ENCODE measurements at places on chromosomes 12 and 14.
A peak's percentile ranks its signal among the peaks of the same experiment; 100 is the strongest.

DNA sequence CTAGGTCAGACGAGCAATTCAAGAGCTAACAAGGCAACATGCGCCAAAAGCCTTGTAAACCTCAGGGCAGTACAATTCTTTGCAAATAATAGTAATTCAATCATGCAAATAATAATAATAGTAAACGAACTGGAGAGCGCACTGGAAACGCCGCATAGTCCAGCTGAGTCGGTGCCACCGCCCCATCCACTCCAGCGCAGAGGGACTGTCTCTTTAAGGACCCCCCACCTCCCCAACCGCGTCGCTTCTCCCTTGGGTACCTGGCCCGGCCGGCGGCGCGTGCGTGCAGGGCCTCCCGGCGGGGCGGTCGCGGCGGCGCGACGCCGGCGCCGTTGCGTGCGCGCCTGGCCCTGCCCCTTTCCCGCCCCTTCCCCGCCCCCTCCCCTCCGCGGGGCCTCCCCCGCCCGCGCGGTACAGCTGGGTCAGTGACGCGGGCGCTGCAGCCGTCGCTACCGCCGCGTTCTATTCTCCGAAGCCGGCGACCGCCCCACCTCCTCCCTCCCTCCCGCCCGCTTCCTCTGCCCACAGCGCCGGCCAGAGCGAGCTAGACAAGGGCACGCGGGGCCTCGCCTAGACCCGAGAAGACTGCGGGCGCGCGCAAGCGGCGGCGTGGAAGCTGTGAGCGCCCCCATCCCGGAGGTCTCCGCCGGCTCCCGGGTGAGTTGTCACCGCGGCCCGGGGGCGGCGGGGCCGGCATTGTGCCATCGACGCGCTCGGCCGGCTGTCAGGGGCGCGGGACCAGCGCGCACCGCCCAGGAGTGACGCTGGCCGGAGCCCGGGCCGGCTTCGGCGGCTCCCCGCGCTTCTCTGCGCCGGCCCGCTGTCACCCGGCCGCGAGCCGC is at the start of gene SUSD6:
SUSD6 (plus strand) TSS at position 425 of the 842 bp plus-strand sequence. CDS start 46,997 bp downstream, outside the sequence.
- DNase-seq, result peak; percentile 96

DNA sequence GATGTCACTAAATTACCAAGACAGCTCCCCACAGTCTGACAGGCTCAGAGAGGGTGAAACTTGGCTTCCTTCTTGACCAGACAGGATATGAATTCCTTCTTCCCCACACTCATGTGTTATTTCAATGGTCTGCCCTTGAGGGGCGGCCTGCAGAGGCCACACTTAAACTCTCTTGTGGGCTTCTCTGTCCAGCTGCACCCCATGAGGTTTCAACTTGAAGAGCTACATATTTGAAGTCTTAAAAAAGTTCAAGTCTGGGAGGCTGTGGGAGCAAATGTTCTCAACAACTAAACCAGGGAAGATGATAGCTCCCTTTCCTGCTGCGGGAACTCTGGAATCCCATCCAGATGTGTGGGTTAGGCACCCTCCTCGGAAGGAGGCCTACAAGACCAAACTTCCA is 98.3 kb downstream of the TTC7B start:
- no peak for DNase-seq

DNA sequence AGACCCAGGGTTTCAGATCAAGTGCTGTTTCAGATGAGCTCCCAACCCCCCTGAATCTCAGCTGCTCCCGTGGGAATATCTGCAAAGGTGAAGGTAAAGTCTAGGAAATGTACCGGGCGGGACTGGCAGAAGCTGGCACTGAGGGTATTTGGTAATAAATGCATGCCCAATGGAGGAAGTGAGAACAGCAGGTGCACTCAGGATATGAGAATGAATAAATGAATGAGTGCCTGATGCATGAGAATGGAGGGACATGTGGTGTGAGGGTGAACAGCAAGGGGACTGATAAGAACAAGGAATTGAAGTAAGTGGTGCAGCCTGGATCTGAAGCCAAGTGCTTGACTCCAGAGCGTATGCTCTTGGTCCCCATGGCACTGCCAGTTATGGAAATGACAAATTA is 11.6 kb downstream of the RAPGEF3 start:
- DNase-seq, result no peak

DNA sequence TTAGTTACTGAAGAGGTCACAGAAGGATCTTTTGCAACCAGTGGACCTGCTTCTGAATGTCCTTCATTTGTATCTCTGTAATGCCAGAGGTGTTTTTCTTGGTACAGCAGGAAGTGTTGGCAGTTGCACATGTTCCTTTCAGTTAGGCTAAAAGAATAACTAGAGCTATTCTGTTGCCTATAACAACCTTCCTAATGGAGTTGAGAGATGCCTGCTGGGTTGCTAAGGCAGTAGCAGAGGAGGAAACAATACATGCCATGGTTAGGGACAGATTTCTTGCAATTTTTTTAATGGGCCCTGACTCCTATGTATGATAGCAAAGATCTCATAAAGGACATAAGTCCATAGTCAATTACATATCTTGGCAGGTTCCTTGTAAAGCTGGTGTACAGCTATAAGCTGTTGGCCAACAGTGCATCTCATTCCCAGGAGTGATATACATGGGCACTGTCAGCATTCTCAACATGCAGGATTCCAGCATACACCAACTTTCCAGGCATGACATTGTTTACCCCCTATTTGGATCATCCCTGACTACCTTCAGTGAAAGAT is 556.6 kb downstream of the CCER1 start:
- no peak for DNase-seq

DNA sequence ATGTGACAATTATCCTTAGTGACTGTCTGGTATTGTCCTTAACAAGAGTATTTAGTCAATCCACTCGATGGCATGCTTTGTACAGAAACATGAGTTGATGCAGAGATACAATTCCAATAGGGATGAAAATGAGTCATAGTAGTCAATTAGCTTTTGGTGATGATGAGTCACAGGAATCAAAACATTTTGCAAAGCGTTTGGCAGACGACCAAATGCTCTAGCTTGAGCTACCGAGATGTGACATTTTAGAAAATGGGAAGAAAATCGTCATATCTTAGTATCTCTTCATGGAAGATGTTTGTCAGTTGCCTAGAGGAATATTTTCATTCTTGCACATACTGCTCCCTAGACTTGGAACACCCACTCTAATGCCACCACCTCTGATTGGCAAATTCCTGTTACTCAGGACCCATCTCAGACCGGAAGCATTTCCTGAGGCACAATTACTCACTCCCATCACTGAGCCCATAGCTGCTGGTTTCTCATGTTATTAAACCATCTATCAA is 95.0 kb downstream of the LMNTD1 start:
- DNase-seq, result peak; percentile 50

- DNase-seq, result no peak
These were observed 1107.8 kb downstream of the FSCB start for GRCh38 chr14:43399289-43399688.

Data from eye (tissue), 1 donor.